ENCODE measurements at places on chromosomes 4 and X. TPM values are rescaled to one million over a fixed set of nuclear protein-coding genes. Genes with fewer than 3 reads are reported as not detected.
A peak's percentile ranks its signal among the peaks of the same experiment; 100 is the strongest.

DNA sequence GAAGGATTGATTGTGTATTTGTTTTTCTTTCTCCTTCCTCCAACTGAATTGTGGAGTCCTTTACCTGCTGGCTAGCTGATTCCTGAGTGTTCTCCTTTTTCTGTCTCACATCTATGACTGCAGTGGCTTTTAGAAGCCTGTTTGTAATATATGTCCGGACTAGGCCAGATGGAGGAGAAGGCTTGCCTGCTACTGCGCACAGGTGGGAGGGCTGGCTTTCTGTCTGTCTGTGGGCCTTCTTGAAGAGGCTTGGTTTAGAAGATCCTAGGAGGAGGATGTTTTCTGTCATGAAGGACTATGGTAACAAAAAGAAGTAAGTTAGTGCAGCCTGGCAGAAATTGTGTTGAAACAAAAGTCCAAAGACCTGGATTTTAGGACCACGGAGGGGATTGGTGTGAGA lies 8.5 kb downstream of the PPP1R3F start:
- peak overlapping the region; percentile 95 for H3K27ac ChIP-seq
- peak overlapping the region; percentile 60 for H3K4me3 ChIP-seq
- DNase-seq: no peak
- H3K36me3 ChIP-seq: peaks cover 29% of the 10 kb centered on the region
- peaks cover 80% of the 10 kb centered on the region for H3K4me1 ChIP-seq

DNA sequence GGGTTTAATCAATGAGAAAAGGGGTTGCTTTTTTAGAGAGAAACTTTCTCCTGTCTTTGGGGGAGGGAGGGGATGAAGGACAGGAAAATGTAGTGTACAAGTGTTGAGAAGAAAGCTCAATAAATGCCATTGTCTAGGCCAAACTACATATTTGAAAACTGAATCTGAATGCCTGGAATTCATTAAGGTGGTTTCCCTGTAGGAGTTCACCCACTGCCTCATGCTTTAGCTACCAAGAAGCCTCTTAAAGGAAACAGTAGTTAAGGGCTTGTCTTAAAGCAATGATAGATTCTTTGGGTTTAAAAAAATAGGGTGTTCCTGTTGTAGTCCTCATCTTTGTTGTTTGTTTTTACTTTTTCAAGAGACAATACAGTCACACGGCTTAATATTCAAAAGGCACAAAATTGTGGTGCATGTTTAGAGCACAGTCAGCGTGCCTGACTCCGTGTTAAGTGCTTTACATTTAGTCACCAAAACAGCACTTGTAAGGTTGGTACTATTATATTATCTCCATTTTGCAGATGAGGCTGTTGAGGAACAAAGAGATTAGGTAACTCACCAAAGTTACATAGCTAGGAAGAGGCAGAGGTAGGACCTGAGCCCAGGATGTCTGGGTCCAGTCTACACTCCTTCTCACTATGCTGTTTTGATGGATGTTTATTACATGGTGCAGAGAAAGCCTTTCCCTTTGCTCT lies 46.0 kb downstream of the FNIP2 start:
- H3K36me3 ChIP-seq: peaks cover 11% of the 10 kb centered on the region
- H3K4me1 ChIP-seq: peaks cover 54% of the 10 kb centered on the region
- H3K27me3 ChIP-seq: no peaks in the 10 kb centered on the region

DNA sequence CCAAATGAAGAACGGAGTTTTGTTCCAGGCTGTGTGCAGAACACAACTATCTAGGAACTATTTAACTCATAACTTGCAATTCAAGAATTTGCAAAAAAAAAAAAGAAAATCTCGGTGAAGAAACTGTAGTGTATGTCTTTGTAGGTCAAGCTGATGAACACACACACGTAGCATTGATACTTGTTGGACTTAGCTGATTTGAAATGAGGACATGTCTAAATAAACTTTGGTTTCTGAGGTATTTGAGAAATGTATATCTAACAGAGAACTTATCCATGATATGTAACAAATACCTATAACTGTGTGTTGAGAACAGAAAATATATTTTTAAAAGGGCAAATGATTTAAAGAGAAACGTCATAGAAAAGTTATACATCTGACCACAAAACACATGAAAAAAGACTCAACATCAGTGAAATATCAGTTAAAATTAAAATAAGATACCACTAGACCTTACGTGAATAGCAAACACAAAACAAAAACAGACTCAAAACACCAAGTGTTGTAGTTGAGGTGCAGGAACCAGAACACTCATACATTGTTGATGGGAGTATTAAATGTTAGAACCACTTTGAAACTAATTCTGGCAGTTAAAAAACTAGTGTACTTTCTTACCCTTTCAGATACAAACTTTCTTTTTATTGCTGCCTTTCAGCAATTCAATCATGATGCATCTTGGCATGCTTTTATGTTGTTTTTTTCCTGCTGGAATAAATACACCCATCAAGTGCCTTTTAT lies 1535.8 kb upstream of the PCDH10 start:
- no peaks in the 10 kb centered on the region for H3K4me1 ChIP-seq
- DNase-seq: no peak
- no peaks in the 10 kb centered on the region for H3K36me3 ChIP-seq
- no peaks in the 10 kb centered on the region for H3K27me3 ChIP-seq
- no peak overlapping the region for H3K27ac ChIP-seq

GRCh38 chr4:6049985-6050384 lies 31.8 kb upstream of the C4orf50 start:
- H3K36me3 ChIP-seq: peaks cover 16% of the 10 kb centered on the region
- no peak overlapping the region for H3K27ac ChIP-seq
- no peak for DNase-seq
- no peak overlapping the region for H3K4me3 ChIP-seq

GRCh38 chr4:146485968-146486367 lies 35.8 kb downstream of the SLC10A7 start:
- H3K27ac ChIP-seq: no peak overlapping the region
- H3K36me3 ChIP-seq: peaks cover 49% of the 10 kb centered on the region
- H3K27me3 ChIP-seq: no peaks in the 10 kb centered on the region
- no peak overlapping the region for H3K4me3 ChIP-seq
- H3K4me1 ChIP-seq: peaks cover 23% of the 10 kb centered on the region
- no peak for DNase-seq

DNA sequence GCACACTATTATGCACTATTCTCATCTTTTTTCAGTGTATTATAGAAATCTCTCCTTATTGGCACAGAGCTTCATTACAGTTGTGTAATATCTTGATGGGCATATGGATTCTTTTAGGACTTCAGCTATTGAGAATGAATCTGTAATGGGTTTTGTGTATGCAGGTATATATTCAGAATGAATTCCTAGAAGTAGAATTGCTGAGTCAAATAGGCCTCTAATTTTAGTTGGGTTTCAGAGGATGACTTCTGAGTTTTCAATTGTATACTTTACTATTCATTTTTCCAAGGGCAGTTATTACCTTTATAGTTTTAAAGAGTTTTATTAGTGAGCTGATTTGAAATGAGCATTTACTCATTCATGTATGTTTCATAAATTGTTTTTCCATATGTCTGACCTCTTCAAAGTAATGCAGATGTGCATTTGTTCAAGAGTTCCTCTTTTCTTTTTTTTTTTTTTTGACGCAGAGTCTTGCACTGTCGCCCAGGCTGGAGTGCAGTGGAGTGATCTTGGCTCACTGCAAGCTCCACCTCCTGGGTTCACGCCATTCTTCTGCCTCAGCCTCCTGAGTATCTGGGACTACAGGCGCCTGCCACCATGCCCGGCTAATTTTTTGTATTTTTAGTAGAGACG lies 19.5 kb downstream of the CASP6 start:
- no peak overlapping the region for H3K4me3 ChIP-seq
- peaks cover 54% of the 10 kb centered on the region for H3K36me3 ChIP-seq
- DNase-seq: no peak
- peaks cover 37% of the 10 kb centered on the region for H3K4me1 ChIP-seq

DNA sequence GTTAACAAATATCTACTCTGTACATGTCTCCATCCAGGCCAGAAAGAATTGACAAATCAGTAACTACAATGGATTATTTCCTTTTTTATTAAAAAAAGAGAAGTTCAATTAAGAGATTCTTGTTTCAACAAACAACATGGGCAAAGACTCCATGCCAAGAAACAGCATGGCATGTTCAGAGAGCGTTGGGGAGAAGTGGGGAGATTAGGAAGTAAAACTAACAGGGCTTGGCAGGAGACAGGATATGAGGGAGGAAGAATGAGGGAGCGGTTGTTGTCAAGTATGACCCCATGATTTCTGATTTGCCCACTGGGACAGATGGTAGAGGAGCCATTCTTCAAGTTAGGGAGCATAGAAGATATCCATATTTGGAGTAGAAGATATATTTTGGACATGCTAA lies 128.4 kb downstream of the RNF150 start:
- H3K4me3 ChIP-seq: no peak overlapping the region
- DNase-seq: no peak
- no peaks in the 10 kb centered on the region for H3K36me3 ChIP-seq
- no peaks in the 10 kb centered on the region for H3K4me1 ChIP-seq
- no peaks in the 10 kb centered on the region for H3K27me3 ChIP-seq
- no peak overlapping the region for H3K27ac ChIP-seq

- H3K4me3 ChIP-seq: no peak overlapping the region
- H3K36me3 ChIP-seq: no peaks in the 10 kb centered on the region
- no peaks in the 10 kb centered on the region for H3K4me1 ChIP-seq
- no peak overlapping the region for H3K27ac ChIP-seq
- DNase-seq: no peak
Observed at GRCh38 chrX:115958687-115959359, 211.7 kb upstream of the AGTR2 start.

- peaks cover 10% of the 10 kb centered on the region for H3K27me3 ChIP-seq
- peaks cover 3% of the 10 kb centered on the region for H3K4me1 ChIP-seq
- H3K36me3 ChIP-seq: no peaks in the 10 kb centered on the region
- H3K4me3 ChIP-seq: no peak overlapping the region
- no peak overlapping the region for H3K27ac ChIP-seq
- DNase-seq: no peak
Observed at GRCh38 chrX:153478746-153479145, 8.4 kb upstream of the HAUS7 start.

- H3K36me3 ChIP-seq: peaks cover 6% of the 10 kb centered on the region
- H3K4me3 ChIP-seq: no peak overlapping the region
Observed at GRCh38 chr4:141609243-141609642, 27.1 kb upstream of the IL15 start.

DNA sequence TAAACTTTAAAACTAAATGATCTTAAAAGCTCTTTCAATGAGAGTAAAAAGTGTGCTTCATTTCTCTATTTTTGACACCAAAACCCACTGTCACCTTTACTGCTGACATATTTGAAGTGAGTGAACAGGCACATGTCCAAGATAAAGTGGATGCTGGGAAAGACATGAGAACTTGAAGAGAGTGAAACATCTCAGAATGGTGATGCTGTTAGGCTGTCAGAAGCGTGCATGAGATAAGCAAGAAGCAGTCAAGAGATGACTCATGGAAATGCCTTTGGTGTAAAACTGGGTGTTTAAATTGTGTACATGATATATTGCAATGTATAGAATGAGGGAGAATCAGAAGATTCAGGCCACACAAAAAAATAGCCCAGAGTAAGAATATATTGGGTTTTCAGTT lies 21.8 kb upstream of the GBA3 start:
- peaks cover 9% of the 10 kb centered on the region for H3K4me1 ChIP-seq
- no peak for DNase-seq

- peak overlapping the region; percentile 0 for H3K27ac ChIP-seq
- H3K4me1 ChIP-seq: peaks cover 15% of the 10 kb centered on the region
- no peak overlapping the region for H3K4me3 ChIP-seq
- no peak for DNase-seq
- no peaks in the 10 kb centered on the region for H3K27me3 ChIP-seq
Observed at GRCh38 chr4:15833801-15834200, 55.7 kb downstream of the CD38 start.

DNA sequence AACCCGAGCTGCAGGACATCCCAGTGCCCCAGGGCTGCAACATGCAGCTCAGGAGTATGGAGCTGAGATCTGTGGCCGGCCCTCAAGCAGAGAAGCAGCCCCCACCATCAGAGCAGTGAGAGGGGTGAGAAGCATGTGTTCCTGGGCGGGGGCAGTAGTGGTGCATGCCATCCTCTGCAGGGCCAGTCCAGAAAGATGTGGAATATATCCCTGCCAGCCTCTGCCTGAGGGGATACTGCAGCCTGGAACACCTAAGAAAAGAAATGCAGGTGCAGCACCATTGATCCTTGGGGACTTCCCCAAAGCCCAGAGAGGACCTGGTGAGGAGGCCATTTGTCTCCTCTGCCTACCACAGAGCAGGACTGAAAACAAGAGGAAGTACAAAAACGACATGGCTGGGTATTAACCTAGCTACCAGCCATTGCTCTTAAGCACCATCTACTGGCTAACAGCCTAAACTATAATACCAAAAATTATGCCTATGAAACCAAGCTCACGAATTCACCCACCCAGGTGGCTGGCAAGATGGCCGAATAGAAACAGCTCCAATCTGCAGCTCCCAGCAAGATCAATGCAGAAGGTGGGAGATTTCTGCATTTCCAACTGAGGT lies 158.8 kb downstream of the ADGRA3 start:
- no peaks in the 10 kb centered on the region for H3K36me3 ChIP-seq
- H3K4me3 ChIP-seq: no peak overlapping the region

GRCh38 chrX:53251307-53251706 lies 26.3 kb upstream of the KDM5C start:
- H3K27ac ChIP-seq: no peak overlapping the region
- peaks cover 2% of the 10 kb centered on the region for H3K27me3 ChIP-seq
- DNase-seq: no peak
- H3K4me3 ChIP-seq: no peak overlapping the region
- H3K36me3 ChIP-seq: no peaks in the 10 kb centered on the region

DNA sequence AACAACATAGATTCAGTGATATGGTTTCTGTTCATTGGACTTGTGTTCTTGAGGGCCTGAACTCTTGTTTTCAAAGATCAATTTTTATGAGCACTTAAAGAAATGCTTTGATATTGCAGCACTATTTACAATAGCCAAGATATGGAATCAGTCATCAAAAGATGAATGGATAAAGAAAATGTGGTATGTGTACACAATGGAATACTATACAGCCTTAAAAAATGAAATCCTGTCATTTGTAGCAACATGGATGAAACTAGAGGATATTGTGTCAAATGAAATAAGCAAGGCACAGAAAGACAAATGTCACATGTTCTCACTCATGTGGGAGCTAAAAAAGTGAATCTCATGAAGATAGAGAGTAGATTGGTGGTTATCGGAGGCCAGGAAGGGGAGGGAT lies 21.9 kb downstream of the RNF128 start:
- no peak overlapping the region for H3K4me3 ChIP-seq
- no peak overlapping the region for H3K27ac ChIP-seq
- no peaks in the 10 kb centered on the region for H3K4me1 ChIP-seq
- no peaks in the 10 kb centered on the region for H3K36me3 ChIP-seq
- no peak for DNase-seq

- H3K36me3 ChIP-seq: no peaks in the 10 kb centered on the region
- no peak overlapping the region for H3K27ac ChIP-seq
- DNase-seq: no peak
- H3K4me3 ChIP-seq: no peak overlapping the region
- H3K27me3 ChIP-seq: peaks cover 4% of the 10 kb centered on the region
- no peaks in the 10 kb centered on the region for H3K4me1 ChIP-seq
Observed at GRCh38 chr4:184988611-184989010, 29.7 kb upstream of the HELT start.

The CSN1S1 gene
- not detected for total RNA-seq

The WDR17 gene
- total RNA-seq: 0.26 TPM

The SPP1 gene
- not detected for total RNA-seq

The ETNPPL gene
- not detected for total RNA-seq

The CENPU gene
- total RNA-seq: 74.7 TPM

The ARAF gene
- 61.5 TPM for total RNA-seq

The IQCM gene
- total RNA-seq: not detected

The CENPVL1 gene
- total RNA-seq: not detected

The RTL9 gene
- not detected for total RNA-seq

Data from activated CD8-positive, alpha-beta memory T cell treated with anti-CD3 and anti-CD28 coated beads, Interleukin-2, amount 10 ng/mL, durations not matched to agents 7 days and 5 days (primary cell).